ENCODE measurements at places on chromosomes 6 and 20.

GRCh38 chr6:167588181-167588919 is 238.4 kb upstream of the AFDN start:
- no peak for DNase-seq

DNA sequence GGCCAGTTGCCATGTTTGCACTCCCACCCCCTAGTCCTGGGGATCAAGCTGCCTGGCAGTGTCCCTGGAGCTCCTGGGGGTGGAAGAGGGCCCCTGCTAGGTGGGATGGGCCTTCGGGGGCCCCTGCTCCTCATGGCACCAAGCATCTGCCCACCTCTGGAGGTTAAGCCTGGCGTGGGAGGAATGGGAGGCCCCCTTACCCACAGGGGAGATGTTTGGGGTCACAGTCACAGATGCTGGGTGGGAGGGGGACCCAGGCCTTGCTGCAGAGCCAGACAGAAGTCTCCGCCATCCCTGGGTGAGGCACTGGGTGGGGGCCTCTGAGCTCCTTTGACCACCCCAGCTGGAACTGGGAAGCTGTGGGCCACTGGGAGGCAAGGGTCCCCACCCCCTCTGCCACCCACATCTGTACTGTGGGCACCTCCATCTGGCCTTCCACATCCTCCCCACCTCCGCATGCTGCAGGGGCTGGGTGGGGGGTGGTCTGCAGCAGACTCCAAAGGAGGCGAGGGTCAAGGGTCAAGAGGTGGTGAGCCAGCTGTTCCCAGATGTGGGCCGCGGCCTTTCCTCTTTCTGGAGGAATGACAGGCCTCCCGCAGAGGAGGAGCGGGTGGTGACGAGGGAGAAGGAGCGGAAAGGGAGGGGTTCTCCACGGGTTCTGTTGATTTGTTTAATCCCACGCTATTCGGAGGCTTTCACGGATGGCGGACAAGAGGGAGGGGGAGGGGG is 41.5 kb downstream of the YTHDF1 start:
- no peak for DNase-seq

DNA sequence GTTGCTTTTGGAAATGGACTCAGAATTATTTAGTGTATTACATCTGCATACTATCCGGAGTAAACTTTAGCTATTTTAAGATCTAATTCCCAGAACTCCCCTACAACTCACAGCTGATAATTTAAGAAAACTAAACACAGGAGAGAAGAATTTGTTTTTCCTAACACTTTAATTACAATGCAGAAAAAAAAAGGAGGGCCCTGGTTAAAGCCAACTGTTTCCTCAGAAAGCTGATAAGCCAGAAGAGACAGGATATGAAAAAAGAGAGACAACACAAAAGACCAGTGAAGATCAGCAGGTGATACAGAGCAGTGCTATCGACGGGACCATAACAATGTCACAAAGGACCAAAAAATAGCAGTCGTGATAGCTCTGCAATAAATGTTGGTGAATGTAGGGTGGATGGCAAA is 5.8 kb downstream of the IFNGR1 start:
- no peak for DNase-seq

DNA sequence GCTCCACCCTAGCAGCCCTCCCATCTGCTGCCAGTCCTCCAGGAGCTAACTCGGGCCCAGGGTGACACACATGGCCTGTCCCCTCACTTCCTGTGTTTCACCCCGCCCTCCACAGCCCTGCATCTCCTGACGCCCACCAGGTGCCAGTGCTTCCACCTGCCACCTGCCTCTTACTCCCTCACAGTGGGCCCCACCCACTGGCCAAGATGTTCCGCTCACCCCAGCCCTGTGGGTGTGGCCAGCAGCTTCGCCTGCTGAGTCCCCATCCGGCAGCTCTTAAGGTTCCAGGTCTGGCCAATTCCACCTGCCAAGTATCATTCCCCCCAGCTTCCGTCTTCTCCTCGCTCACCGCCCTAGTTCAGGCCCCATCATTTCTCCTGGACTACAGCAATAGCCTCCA is 184.1 kb downstream of the MBOAT1 start:
- DNase-seq, result no peak

- no peak for DNase-seq
These were observed 90.8 kb downstream of the THBS2 start for GRCh38 chr6:169162752-169163407.

DNA sequence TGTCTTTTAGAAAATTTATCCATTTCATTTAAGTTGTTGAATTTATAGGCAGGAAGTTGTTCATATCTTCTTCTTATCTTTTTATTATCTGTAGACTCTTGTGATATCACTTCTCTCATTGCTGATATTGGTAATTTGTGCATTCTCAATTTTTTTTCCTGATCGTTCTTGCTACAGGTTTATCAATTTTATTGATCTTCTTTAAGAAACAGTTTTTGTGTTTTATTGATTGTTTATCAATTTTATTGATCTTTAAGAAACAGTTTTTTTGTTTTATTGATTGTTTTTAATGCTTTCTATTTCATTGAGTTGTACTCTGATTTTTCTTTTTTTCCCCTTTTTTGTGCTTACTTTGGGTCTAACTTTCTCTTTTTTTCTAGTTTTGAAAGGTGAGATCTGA is 23.8 kb upstream of the SLC22A2 start:
- no peak for DNase-seq

DNA sequence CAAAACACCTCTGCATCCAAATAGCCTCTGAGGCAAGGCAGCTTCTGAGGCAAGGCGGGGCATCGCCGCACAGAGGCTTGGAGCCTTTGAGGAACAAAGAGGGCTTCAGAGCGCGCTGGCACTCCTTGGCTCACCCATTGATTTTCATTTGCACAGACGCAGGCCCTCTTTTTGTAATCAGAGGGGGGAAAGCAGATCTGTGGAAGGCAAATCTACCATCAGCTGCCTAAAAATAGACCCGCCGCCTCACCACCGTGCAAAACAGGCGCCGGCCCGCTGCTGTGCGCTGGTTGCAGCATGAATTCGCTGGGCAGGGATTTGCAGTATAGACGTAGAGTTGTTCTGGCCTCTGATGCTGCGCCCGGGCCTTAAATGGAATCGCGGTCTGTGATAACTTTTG is 69.9 kb upstream of the STMND1 start:
- no peak for DNase-seq

- no peak for DNase-seq
These were observed 190.2 kb downstream of the DTNBP1 start for GRCh38 chr6:15472621-15473020.

GRCh38 chr6:73227606-73228255 is 2.4 kb upstream of the KHDC1L start:
- DNase-seq, result no peak

- DNase-seq, result no peak
These were observed 11.8 kb downstream of the DUSP22 start for GRCh38 chr6:303948-304558.

- no peak for DNase-seq
These were observed 373.5 kb upstream of the FLRT3 start for GRCh38 chr20:14710951-14711350.

DNA sequence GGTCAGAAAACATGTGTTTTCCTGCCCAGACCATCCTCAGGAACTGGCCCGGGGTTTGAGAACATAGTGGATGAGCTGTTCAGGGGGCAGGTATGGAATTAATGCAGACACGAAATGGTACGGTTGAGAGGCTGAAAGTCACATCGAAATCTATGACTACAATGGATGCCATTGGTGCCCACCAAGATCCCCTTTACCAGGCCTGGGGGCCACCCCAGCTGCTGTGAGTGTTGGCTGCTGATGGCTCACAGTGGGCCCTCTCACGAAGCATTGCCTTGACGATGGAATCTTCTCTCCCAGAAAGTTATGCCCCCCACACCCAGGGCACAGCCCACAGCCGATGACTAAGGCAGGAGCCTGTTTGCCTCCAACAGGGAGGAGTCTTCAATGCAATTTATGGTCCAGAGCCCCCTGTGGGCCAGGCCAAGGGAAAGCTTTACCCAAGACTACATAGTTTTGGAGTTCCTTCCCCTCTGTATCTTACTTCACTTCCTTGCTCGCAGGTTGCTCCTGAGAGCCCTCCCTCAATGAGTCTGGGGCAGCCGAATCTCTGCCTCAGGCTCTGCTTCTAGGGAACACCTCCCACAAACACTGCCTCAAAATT is 92.6 kb downstream of the BFSP1 start:
- no peak for DNase-seq

DNA sequence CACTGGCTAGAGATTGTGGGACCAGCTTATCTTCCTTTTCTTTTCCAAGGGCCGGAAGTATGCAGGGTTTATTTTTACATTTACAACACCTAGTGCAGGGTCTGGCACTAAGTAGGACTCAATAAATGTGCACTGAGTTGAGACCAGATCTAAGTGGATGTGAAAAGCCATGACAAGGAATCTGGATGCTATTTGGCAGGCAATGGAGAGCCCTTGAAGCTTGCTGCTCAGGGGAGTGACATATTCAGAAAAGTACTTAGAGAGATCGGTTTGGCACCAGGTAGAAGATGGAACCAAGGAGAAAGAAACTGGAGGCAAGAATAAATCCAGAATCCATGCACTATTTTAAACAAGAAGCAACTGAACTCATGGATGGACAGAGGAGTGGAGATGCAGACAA is 815.8 kb downstream of the MAFB start:
- no peak for DNase-seq

GRCh38 chr6:136798044-136798443 is 5.8 kb upstream of the MAP3K5 start:
- DNase-seq, result no peak

- DNase-seq, result no peak
These were observed 6.1 kb upstream of the ULBP3 start for GRCh38 chr6:150075034-150075421.

DNA sequence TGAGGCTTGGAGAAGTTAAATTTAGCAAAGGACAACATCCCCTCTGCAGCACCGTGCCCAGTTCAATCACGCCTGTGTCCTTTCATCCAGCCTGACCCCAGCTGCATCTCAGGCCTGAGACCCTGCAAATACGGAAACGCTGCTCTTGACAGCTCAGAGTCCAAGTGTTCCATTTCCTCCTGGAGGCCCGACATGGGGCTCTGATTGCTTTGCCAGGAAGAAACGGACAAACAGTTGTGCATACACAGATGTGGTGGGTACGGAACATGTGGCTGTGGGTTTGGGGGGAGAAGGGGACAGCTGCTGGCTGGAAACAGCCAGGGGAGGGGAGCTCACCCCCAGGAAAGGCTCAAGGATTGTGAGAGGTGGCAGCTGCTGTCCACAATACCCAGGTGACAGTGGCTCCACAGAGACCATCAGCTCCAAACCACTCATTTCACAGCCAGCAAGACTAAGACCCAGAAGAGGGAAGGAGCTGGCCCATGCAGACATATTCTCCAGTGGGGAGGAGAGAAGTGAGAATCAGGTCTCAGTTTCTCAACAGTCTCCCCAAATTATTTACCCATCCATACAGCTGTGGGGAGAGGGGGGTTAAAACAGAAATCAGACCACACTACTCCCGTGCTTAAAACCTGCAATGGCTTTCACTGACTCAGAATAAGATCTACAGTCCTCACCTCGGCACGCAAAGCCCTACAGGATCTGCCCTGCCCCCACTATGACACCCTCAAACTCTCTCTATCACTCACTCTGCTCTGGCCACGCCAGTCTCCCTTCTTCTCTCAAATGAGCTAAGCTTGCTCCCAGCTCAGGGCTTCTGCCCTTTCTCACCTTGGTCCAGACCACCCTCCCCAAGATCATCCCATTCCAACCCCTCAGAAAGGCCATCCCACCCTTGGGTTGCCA is 89.1 kb downstream of the PREX1 start:
- peak; percentile 64 for DNase-seq

DNA sequence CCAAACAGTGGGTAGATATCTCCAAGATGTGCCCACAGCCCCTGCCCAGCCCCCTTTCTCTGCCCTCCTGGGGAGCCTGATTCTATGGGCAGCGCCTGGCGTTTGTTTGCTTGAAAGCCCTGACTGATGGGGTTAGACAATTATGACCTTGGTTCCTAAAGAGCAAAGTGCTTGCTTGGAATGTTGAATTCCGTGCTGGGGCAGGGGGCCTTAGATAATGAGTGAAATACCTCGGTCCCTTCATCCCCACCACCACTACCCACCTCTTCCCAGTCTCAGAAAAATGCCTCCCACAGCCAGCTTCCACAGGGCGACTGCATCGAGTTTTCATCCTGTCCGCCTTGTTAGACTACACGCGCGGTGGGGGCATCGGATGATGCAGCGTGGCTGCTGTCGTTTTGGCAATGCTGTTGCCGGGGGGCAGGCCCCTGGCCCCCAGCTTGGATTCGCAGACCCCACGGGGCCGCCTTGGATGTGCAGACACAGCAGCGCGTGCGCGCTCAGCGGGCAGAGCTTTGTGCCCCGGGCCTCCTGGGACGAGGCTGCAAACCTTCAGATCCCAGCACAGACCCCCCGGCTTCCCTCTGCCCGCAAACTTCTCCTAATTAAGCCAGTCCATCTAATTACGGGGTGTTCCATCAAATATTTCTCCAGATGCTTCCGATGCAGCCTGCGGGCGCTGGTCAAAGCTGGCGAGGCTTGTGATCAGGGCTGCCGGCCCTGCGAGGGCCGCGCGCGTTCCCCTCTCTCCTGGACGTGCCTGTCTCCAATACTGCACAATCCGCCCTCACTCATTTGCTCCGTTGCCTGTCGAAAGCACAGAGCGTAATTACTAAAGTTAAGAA is 86.1 kb downstream of the LINC00237 start:
- DNase-seq, result no peak

DNA sequence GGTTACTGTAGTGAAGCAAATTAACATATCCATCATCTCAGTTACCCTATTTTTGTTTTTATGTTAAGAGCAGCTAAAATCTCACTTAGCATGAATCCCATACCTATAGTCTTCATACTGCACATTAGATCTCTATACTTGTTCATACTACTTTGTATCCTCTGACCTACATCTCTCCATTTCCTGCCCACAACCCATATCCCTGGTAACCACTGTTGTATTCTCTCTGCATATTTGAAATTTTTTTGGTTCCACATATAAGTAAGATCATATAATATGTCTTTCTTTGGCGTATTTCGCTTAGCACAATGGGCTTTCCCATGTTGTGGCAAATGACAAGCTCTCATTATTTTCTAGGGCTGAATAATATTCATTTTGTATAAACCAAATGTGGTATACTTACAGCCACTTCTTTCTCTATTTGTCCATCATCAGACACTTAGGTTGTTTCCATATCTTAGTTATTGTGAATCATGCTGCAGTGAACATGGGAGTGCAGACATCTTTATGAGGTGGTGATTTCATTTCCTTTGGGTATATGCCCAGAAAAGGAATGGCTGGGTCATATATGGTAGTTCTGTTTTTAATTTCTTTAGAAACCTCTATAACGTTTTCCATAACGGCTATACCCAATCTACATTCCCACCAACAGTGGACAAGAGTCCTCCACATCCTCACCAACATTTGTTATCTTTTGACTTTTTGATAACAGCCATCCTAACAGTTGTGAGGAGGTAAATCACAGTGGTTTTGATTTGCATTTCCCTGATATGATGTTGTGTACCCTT is 39.8 kb downstream of the BACH2 start:
- DNase-seq, result no peak

GRCh38 chr6:100103931-100104330 is 109.9 kb upstream of the MCHR2 start:
- no peak for DNase-seq

- DNase-seq, result no peak
These were observed 547.5 kb upstream of the ADGRB3 start for GRCh38 chr6:68087399-68088133.

DNA sequence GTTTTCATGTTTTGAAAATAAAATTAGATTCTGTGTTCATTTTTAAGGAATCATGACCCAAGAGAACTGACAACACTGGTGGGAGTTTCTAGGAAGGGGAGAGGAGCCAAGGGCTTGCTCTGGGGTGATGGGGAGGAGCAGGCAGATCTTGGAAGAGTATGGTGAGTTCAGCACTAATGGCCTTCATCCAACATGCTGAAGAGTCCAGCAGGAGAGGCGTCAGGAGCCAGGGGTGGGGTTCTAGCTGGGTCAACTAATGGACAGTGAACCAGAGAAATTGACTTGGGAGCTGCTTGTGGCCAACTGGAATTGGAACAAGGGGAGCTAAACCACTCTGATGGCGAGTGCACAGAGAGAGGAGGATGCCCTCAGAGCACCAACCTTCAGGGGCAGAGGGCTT is 107.1 kb downstream of the MRPL14 start:
- no peak for DNase-seq
